Fibroblast of villous mesenchyme (primary cell): ENCODE measurements at places on chromosomes 7 and 10. TPM values are rescaled to one million over a fixed set of nuclear protein-coding genes. Genes with fewer than 3 reads are reported as not detected.

The SLC26A3 gene
- not detected in 2 replicates for total RNA-seq

The ASB10 gene
- total RNA-seq = not detected in 2 replicates

The PLXNA4 gene
- under 0.01 TPM in 1 of 2 replicates, not detected in the other for total RNA-seq

The GARIN1A gene
- 0.64 and 2.6 TPM in 2 replicates for total RNA-seq

The HOXA3 gene
- 9.3 and 11.7 TPM in 2 replicates for total RNA-seq

The KIAA1217 gene
- 0.86 and 2.6 TPM in 2 replicates for total RNA-seq
